ENCODE measurements at places on chromosomes 6 and 20.

DNA sequence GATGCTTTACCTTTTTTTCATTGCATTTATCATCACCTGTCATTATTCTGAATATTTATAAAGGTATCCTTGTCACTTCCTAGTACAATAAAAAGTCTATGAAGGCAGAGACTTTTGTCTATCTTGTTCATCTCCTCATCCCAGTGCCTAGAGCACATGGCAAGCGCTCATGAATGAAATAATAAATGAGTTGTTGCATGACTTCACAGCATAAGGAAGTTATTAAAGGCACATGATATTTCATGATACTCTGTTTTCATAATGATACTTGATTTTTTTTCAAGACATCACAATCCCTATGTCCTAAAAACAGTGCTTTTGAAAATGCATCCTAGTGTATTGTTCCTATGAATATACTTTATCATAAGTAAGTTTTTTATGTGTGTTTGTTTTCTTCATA, 310.6 kb upstream of the RSPO3 start:
- H3K27ac ChIP-seq: no peak overlapping the region
- no peaks in the 10 kb centered on the region for H3K4me1 ChIP-seq
- no peaks in the 10 kb centered on the region for H3K27me3 ChIP-seq
- DNase-seq: no peak
- H3K4me3 ChIP-seq: no peak overlapping the region

GRCh38 chr6:35299674-35300073, 2.1 kb downstream of the DEF6 start:
- no peaks in the 10 kb centered on the region for H3K27me3 ChIP-seq
- DNase-seq: no peak
- H3K4me3 ChIP-seq: no peak overlapping the region

GRCh38 chr6:108652375-108652774, 91.7 kb downstream of the FOXO3 start:
- DNase-seq: no peak
- no peaks in the 10 kb centered on the region for H3K27me3 ChIP-seq
- H3K36me3 ChIP-seq: no peaks in the 10 kb centered on the region
- H3K4me3 ChIP-seq: no peak overlapping the region
- no peak overlapping the region for H3K27ac ChIP-seq

GRCh38 chr20:57996936-57997890, 231.2 kb downstream of the ANKRD60 start:
- no peaks in the 10 kb centered on the region for H3K4me1 ChIP-seq
- no peaks in the 10 kb centered on the region for H3K27me3 ChIP-seq
- H3K36me3 ChIP-seq: no peaks in the 10 kb centered on the region
- no peak overlapping the region for H3K4me3 ChIP-seq
- no peak overlapping the region for H3K27ac ChIP-seq
